ENCODE measurements at places on chromosomes 3 and 15. TPM values are rescaled to one million over a fixed set of nuclear protein-coding genes. Genes with fewer than 3 reads are reported as not detected.

DNA sequence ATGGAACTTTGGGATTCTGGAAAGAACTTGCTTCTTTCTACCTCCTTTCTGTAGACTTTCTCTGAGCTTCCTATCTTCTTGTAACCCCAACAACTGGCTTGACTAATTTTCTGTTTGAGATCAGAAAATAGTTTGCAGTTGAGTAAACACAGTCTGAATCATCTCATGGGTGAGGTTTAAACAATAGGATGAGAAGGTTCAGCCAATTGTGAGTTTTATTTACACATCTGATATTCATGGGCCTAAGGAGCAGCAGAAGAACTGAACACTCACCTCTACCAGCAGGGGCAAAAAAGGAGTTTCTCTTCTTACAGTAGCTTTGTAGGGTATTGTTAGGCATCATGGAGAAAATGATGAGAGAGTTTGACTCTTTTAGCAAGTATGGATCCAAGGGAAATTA, 54.2 kb downstream of the DTWD1 start:
- DNase-seq = peak; percentile 50

GRCh38 chr3:101131767-101132166, 138.5 kb upstream of the ABI3BP start:
- DNase-seq = no peak

The CALML4 gene
- total RNA-seq = 3.8 TPM

The OR5K4 gene
- total RNA-seq = not detected

All from epithelial cell of proximal tubule (primary cell).